ENCODE measurements at places on chromosomes 2 and 18.

DNA sequence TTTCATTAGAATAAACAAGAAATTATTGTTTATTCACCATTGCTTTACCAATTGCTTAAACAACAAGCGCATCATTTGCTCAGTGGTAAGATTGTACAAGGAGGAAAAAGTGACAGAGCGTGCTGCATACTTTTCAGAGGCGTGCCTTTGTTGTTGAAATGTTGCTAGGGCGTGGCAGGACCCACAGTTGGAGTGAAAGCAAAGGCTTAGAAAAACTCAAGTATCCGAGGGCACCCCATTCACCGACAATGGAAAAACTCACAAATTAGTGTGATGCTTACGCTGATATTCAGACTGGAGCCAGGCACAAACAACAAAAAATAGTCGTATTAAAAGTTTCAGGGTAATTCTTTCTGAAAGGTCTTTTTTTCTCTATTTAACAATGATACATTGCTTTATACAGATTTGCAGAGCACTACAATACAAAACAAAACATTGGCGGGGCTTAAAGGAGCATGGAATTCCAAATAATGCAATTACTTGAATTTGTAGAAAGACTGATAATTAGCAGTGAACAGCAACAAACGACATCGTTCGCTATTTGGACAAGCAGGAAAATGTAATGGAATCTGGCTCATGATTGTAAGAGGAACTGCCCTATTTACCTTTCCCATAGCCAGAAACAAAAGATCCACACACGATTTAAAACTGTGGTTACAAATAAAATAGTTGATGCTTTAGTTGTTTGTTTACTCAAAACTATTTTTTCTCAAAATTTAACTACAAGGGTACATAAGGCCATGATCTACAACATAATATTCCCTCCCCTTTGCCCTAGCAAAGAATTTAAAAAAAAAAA is 37.8 kb upstream of the RTTN start:
- DNase-seq = no peak

- no peak for DNase-seq
These were observed 667 bp downstream of the REEP1 start for GRCh38 chr2:86336675-86337243.

DNA sequence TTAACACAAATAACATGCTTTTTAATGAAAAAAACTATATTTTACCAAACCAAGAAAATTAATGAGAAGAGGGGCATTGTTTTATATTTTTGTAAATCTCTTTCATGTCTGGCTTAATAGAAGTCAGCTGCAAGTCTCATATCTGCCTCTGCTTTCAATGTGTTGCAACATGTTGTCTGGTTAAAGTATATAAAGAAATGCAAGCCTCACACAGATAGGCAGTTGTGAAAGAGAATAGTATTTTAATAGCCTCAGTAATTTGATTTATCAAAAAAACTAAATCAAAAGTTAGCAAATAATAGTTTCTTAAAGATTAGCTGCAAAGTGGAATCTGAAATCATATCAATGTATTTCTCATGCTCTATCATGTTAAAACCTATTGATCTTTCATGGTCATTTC is 52.9 kb upstream of the NCOA1 start:
- no peak for DNase-seq

GRCh38 chr18:47758000-47758399 is 172.5 kb downstream of the SMAD2 start:
- DNase-seq = no peak

DNA sequence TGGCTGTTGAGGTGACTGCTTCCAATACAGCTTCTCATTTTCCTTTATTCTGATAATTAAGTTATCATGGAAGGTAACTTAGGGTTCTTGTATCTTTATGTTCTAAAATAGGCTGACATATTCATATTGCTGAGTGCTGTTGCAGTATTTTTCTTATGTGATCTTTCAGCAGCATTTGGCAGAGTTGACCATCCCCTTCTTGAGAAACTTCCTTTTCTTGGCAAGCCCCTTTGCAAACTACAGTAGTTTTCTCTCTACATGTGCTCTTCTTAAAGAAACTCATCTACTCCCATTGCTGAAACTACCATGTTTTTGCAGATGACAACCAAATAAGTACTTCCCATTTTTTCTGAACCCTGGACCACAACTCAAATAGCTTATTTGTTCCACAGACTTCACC is 476.5 kb upstream of the TRIB2 start:
- no peak for DNase-seq

DNA sequence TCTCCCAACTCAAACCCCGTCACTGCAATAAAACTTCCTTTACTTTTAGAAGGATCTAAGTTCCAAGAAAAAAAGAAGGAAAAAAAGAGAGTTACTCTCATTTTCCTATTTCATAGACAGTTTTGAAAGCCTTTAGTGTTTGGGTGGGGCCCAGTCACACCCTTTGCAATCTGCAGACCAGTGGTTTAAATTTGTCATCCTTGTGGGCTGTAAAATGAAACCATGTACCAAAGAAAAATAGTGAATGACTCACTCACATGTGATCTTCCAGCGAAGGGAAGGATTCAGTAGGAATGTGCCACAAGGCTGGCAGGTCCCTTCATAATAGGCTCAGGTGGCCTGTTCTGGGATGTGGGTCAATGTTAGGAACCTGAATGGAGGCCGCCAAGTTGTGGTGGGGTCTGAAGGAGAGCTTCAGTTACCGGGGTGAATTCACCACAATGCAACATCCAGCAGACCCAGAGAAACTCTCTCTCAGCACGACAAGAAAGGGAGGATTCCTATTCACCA is 28.3 kb downstream of the ANXA4 start:
- DNase-seq = no peak

DNA sequence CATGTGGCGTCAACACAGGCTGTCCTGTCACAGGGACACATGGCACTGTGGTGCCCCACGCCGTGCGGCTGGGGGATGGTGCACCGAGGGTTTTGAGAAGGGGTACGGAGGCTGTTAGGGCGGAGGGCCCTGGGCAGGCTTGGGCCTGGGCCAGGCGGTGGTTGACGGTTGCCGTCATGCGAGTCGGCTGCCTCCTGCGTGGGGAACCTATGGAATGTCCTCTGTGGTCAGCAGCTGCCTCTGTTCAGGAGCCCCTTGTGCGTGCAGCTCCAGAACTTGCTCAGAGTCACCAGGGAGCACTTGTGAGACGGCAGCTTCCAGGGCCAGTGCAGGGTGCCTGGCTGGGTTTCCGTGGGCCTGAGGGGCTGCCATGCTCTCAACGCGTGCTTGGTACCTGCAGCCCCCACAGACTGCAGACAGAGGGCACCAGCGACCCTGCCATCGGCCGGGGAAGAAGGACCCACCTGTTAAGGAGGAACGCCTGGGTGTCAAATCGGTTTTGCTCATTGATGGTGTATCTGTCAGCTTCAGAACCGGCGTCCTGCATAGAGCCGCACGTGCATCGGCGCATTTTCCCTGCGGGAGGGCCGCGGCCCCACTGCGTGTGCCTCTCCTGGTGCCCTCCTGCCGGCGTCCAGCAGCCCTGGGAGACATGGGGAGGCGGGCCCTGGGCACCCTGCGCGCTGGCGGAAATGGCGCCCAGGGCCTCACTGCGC is 10.0 kb upstream of the D2HGDH start:
- no peak for DNase-seq

DNA sequence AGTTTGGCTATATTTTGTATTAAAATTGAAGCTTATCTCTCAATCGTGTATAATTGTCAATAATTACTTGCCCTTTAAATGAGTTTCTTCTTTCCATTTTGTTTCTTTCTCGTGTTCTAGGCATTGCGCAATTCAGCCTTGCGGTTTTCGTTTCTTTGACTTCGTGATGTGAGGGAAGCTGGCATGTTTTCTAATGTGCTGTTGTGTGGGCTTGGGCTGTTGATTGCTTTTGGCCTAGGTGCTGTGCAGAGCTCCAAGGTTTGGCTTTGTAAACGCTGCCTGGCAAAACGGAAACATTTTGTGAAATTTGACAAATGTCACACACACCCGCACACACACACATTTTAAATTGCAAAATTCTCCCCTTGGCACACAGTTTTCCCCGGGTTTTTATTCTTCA is 242.6 kb upstream of the TCF4 start:
- DNase-seq = no peak

- DNase-seq = no peak
These were observed 278.4 kb downstream of the SPAG16 start for GRCh38 chr2:213562539-213563180.

GRCh38 chr2:51028829-51029228 is 3.1 kb downstream of the NRXN1 start:
- DNase-seq = no peak

DNA sequence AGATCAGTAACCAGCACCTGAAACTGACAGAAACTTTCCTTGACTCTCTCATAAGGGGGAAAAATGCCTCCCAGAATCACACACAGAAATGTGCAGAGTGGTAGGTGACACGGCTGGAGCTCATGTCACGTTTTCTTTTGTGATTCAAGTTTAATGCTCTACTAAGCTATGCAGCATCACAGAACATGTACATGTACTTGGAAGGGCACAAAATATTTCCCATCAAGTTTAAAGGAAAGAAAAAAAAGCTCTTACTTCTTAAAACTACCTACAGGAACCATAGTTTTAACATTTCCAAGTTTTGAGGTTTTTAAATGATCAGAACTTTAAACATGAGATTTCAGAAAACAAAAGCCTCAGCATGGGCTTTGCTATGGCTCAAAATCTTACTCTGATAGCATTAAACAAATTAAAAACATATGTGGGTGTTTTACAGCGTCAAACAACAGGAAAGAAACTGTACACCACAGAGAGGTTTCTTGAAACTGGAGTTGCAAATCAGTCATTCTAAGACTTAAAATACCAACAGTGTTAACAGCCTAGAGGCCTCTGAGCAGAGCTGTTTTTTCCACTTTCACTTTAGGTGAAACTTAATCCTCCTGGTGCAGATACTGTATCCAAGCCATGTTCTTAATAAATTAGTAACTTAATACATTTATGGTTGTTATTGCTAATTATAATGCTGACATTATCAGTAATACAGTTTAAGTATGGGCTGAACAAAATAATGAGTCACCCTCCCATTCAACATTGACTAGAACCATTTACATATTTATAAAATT is 30.1 kb downstream of the MBP start:
- no peak for DNase-seq

DNA sequence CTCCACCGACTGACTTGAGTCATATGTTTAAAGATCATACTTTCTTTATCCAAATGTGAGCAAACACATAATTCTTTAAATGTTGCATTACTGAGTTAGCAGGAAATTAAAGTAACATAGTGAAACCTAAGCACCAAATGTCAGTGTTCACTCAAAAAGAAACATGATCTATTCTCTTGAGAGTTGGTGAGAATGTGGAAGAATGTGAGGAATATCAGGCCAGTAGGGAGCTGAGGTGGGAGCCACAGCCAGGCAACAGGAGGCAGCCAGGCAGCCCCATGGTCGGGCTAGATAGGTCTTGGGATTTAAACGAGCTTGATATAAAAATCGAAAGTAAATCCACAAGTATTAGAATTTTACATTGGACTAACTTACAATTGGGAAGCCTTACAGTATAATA is 198.1 kb upstream of the SH3BP4 start:
- DNase-seq = no peak

DNA sequence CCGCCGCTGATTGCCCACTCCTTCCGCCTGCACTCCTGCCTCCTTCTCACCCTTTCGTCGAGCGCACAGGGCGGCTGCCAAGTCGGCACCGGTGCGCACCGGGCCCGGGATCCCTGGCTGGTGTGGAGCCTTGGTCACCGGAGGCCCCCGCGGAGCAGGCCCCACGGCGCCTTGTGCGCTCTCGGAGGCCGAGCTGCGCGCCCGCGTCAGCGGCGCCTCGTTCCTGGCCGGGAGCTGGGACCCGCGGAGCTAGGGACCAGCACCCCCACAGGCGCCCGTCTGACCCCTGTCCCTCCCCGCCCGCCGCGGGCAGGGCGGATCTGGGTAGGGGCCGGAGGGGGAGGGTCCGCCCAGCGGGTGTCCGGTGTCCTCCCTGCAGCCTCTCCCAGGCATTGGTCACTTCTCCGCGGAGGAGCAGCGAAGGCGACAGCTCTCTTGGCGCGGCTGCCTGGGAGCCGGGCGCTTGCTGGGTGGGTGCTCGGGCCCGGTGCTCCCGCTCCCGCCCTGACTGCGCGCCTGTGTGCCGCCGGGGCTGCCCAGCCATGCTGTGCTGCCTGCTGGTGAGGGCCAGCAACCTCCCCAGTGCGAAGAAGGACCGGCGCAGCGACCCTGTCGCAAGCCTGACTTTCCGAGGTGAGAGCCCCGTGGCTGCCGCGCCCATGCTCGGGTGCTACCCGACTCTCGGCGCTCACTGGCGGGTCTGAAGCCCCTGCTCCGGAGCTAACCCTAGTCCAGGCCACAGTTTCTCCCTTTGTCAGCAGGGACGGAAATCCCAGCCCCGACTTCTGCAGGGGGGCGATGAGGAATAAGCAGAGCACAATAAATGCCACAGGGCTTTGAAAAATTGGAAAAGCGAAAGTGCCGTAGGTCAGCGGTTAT is 13.2 kb downstream of the DYSF start:
- DNase-seq = peak; percentile 69

GRCh38 chr2:57881998-57882888 is 164.4 kb upstream of the VRK2 start:
- no peak for DNase-seq

GRCh38 chr2:200616656-200617055 is 30.8 kb downstream of the AOX1 start:
- DNase-seq = no peak

GRCh38 chr2:20649576-20649975 is 1.3 kb downstream of the HS1BP3 start:
- DNase-seq = no peak

All from kidney capillary endothelial cell (primary cell).